ENCODE measurements at places on chromosomes 16 and 17.

- DNase-seq: no peak
Observed at GRCh38 chr16:84313921-84314320, 19.2 kb downstream of the WFDC1 start.

DNA sequence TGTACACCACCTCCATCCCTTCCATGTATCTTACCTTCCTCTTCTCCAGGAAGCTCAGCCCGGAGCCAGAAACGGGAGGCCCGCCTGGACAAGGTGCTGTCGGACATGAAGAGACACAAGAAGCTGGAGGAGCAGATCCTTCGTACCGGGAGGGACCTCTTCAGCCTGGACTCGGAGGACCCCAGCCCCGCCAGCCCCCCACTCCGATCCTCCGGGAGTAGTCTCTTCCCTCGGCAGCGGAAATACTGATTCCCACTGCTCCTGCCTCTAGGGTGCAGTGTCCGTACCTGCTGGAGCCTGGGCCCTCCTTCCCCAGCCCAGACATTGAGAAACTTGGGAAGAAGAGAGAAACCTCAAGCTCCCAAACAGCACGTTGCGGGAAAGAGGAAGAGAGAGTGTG is 756 bp upstream of the MVP start:
- DNase-seq: no peak

- DNase-seq: no peak
Observed at GRCh38 chr17:62782730-62783270, 25.3 kb downstream of the MARCHF10 start.

DNA sequence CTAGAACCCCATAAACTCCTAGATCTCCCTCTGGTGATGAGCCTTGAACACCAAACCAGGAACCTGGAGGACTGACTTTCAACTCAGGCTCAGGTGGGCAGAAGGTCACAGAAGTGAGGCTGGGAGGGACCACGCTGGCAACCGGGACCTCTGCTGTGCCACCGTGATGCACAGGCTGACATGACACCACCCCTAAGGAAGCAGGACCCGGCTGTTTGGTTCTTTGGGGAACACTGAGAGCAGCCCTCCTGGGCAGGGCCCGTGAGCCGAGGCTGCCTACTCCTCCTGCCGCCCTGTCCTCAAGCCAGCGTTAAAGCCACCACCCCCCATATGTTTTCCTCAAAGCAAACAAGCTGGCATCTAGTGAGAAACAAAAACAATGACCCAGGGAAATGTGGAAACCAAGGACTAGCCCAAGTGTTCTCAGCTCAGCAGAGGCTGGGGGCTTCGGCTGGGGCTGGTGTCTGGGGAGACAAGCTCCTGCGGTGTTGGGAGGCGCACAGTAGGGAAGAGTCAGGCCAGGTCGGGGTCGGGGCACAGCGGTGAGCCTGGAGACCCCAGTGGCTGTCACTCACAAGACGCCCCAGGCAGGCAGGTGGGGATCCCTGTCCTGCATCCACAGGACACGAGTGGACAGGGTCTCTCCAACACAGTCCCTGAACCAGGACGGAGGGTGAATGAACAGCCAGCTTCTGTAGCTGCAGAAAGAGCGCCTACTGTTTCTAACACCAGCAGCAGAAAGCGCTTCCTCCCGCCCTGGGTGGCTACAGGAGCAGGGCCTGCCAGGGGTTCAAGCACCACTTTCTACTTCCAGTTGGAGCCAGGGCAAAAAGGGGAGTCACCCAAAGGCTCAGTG is 1.7 kb downstream of the SMIM5 start:
- DNase-seq: no peak

DNA sequence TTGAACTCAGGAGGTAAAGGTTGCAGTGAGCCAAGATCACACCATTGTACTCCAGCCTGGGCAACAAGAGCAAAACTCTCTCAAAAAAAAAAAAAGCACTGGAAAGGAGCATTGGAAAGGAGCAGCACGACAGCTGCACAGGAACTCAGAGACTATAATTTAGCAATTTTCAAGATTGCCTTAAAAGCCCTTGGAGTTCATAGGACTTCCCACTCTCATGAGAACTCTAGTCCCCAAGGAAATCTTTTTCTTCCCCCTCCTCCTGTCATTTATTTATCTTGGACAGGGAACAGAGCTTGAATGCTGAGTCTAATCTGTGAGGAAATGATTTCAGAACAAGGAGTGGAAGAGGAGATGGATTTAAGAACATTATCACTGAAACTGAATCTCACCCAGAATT is 69.0 kb downstream of the PLXDC1 start:
- no peak for DNase-seq

- DNase-seq: no peak
Observed at GRCh38 chr17:75908201-75908600, 3.5 kb upstream of the MRPL38 start.

DNA sequence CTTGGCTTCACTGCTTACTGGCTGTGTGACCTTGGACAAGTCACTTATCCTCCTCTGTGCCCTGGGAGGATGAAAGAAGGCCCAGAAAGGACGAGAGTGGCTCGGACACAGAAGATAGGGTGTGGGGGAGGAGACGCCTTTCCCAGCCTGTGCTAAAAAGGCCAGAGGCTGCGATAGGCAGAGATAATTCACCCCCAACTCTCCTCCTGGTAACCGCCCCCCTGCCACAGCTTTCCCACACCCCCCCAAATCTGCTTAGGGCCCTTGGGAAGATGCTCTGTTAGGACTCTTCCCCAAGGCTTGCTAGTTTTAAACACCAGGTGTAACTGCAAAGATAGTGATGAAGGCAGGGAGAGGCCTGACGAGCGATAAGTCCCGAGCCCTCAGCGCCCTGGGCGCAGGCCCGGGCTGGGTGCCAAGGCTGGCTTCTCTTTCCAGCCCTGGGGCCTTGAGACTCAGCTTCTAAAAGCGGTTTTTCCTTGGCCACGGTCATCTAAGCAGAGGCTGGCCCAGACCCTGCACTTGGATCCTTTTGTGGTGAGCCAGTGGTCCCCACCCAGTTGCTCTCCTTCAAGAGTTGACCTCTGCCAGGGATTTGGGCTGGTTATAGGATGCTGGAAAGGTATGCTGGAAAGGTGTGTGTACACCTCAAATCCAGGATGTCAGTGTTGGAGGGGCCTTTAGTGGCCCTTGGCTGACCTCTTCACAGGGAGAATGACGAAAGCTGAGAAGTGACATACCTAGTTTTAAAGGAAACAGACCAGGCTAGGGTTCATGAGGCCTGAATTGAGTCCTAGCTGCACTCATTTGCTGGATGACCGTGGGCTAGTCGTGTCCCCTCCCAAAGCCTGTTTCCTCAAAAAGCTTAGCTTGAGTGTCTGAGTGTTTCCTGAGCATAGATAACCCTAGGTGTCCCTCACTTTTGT is 3.4 kb upstream of the PPP1R9B start:
- no peak for DNase-seq

DNA sequence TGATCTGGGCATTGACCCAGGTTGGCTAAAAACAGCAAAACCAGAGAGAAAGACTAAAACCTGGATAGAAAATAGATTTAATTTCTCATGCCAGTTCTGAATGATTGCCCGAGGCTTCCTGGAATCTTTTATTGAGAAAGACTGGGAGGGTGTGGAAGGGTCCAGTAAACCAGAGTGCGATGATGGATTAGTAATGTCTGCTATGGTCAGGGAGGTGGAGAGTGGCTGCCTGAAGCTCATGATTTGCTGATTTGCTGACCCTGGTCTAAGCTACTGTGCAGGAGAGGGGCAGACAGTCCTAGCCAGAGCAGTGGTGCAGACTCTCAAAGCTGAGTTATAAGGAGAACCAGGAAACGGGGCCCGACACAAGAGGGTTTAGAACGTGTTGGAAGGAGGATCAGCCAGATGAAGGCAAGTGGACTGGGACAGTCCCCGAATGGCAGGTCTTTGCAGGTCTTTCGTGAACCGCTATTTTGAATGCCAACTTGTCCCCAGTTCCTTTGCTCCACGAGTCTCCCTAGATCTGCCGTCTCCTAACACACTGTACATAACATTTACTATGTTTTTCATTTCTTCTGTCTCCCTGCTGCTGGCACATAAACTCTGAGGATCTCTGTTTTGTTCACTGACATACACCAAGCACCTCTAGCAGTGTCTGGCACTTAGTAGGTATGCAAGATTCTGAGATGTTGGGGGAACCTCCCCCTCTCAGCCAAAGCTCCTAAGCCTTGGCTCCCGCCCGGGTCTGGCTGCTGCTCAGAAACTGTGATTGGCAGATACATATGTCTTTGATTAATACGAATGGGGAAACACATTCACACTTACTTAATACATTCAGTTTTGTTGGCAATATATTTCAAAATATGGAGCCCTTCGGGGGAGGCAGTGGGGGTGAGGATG is 237.3 kb upstream of the TNRC6C start:
- DNase-seq: no peak

DNA sequence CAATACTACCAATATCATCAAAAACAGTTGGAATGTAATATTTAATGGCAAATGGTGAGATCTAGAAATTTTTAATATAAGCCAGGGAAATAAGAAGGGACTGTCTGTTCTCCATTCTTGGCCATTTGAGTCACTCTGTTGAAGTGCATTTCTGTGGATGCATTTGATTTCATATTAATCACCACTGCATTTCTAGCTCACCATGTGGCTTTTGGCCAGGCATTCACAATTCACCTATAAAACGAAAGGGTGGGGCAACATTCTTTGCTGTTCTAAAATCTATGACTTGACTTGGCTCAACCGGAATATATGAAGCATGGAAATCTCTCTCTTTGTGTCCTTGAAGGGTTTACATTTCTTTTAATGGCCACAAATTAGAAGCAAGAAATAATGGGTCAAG is 483.0 kb downstream of the SLC39A11 start:
- DNase-seq: no peak

GRCh38 chr16:56408379-56409098 is 16.8 kb downstream of the AMFR start:
- DNase-seq: no peak

DNA sequence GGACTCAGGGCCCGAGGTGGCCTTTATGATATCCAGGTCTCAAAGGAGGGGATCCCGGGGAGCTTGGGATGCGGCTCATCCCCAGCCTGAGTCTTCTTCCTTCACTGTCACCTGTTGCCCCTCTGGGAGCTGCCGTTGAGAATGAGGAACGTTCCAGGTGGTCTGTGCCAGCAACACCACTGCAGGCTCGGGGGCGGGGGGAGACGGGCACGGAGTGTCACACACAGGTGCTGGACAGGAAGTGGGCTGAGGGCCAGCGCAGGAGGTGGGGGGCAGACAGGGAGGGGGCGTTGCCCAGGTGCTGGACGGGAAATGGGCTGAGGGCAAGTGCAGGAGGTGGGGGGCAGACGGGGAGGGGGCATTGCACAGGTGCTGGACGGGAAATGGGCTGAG is 28.2 kb downstream of the METRNL start:
- DNase-seq: no peak

- no peak for DNase-seq
Observed at GRCh38 chr17:50847566-50847965, 12.2 kb downstream of the WFIKKN2 start.

- no peak for DNase-seq
Observed at GRCh38 chr17:38919316-38920078, 5.9 kb upstream of the LASP1NB start.

- no peak for DNase-seq
Observed at GRCh38 chr16:27311448-27311830, 2.3 kb upstream of the IL4R start.

DNA sequence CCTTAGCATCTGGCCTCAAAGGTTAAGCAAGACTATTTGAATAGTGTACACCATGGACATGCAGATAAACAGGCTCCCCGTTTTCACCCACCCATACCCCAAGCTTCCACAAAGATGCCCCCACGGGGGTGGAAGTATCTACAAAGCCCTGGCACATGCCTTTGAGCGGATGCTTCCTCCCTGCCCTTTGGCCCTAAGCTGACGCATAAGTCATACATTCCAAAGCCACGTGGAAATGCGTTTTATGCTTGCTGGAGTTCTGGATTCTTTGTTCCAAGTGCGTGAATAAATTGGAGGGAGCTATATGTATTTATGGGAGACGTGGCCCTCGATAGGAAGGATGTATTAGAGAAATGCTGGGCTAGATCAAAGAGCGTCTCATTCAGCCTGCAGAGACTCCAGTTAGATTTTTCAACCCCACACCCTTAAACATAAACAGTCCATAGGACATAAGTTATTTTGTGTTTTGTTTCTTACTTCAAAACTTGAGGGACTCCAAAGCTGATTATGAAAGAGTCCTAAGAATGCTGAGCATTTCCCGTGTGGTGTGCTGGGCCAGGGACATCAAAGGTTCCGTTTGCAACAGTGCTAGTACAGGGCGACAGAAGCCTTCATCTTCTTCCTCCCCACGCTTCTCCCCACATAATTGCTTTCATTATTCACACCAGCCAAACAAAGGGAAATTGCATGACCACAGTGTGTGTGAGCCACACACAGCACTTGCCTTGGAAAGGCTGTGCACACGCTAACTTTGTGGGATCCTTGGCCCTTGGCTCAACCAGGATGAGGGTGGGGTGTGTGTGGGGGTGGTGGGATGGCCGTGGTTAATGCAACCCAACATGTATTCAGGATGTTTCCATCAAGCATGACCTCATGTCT is 73.6 kb downstream of the WIPI1 start:
- no peak for DNase-seq

GRCh38 chr16:67372664-67373063 is 20.6 kb downstream of the TPPP3 start:
- no peak for DNase-seq

- no peak for DNase-seq
Observed at GRCh38 chr17:72219824-72220493, 99.1 kb downstream of the SOX9 start.

- no peak for DNase-seq
Observed at GRCh38 chr17:78391843-78392242, 13.4 kb downstream of the PGS1 start.

GRCh38 chr16:2147981-2148671 is at the start of gene RAB26:
Gene RAB26, plus strand, starts transcription at chr16:2148625. Its CDS starts 159 bp downstream, at chr16:2148784.
- DNase-seq: no peak
